ENCODE measurements at places on chromosomes 1 and 21.

- DNase-seq: no peak
Observed at GRCh38 chr1:244614879-244615278, 38.0 kb upstream of the DESI2 start.

DNA sequence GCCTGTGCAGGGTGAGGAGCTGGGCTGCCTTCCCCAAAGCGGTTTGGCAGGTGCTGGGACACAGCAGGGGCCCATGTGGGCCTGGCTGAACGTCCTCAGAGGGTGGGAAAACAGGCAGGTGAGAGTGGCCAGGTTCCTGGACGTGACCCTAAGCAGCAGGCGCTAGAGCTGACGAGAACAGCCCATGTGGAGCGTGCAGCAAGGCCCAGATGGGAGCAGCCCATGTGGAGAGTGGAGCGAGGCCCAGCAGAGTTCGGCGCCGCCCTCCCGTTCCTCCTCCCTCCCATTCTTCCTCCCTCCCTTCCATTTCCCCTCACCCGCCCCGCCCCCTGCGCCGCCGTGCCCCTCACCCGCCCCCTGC is 314.4 kb upstream of the VAMP3 start:
- DNase-seq: no peak

DNA sequence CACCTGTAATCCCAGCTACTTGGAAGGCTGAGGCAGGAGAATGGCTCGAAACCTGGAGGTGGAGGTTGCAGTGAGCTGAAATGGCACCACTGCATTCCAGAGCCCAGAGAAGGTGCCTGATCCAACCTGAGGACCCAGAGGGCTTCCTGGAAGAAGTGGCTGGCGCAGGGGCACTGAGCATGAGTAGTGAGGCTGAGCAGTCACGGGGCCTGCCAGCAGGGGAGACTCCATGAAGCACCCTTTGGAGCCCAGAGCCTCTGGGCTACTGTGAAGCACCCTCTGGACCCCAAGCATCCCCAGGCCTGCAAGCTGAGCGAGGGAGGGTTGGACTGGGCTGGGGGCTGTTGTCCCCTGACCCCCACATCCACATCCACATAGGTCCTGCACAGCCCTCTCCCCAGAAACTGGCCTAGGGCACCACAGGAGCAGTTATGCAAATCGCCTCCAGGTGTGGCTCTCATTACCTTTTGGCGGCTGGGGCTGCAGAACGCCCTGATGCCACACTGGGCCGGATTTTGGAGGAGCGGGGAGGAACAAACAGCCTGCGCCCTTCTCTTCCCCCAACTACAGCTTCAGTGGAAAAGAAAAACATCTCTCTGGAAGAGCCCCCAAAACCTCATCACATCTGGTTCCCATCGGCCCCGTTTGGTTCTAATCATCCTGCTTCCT is 78.2 kb upstream of the TARDBP start:
- DNase-seq: no peak

DNA sequence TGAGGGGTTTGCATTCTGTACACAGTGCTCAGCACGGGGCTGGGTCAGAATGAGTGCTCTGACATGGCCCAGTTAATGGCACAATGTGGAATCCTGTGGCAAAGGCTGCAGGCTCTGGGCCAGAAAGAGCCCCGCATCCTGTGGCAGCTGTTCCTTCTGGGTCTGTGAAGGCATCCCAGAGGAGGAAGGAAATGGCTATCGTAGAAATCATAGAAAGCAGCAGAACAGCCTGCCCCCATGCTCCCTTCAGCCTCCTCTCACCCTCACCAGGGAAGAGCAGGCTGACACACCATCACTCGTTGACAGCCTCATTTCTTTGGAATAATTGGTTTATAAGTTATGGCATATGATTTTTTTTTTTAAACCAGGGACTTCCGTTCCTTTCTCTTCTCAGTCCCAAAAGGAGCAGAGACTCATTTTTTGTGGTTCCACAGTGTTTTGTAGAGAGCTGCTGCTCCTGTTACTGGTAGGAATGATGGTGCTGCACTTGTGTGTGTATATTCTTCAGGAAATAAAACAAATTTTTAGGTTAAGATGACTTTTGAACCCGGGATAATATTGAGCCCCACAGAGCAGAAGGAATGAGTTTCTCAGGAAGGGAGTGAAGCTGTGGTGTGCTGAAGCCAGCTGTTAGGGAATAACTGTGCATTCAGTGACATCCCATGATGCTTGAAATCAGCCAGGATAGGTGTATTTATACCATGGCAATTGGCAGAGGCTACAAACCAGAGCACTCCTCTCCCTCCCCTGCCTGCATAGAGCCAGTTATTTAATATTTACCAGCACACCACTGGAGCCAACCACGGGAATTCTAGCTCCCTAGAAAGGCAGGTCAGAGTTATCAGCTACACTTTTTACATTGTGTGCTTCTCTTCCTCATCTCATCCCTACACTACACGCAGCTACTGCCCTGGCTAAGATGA is 32.0 kb downstream of the PLXNA2 start:
- no peak for DNase-seq

- DNase-seq: peak; percentile 57
Observed at GRCh38 chr21:38269576-38269936, 12.8 kb downstream of the KCNJ15 start.

DNA sequence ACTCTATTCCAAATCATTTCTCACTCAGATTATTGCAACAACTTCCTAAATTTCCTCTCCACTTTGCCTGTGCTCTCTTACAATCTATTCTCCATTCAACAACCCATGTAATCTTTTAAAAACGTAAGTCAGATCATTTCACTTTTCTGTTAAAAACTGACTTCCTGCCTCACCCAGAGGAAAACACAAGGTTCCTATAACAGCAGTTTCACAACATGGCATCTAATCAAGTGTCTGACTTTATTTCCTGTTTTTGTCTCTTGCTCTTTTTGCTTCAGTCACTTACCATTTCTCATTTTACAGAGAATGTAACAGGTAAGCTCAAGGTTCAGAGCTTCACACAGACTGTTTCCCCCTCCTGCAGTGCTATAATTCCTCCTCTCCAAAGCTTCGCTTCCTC is 560.7 kb downstream of the LRRIQ3 start:
- no peak for DNase-seq

- peak; percentile 34 for DNase-seq
Observed at GRCh38 chr1:8104278-8105236, 78.4 kb upstream of the ERRFI1 start.

- no peak for DNase-seq
Observed at GRCh38 chr1:54556110-54556509, 8.1 kb downstream of the ACOT11 start.

- no peak for DNase-seq
Observed at GRCh38 chr1:21257431-21258135, 32.7 kb downstream of the ECE1 start.

- no peak for DNase-seq
Observed at GRCh38 chr1:11248169-11248568, 14.2 kb downstream of the MTOR start.

DNA sequence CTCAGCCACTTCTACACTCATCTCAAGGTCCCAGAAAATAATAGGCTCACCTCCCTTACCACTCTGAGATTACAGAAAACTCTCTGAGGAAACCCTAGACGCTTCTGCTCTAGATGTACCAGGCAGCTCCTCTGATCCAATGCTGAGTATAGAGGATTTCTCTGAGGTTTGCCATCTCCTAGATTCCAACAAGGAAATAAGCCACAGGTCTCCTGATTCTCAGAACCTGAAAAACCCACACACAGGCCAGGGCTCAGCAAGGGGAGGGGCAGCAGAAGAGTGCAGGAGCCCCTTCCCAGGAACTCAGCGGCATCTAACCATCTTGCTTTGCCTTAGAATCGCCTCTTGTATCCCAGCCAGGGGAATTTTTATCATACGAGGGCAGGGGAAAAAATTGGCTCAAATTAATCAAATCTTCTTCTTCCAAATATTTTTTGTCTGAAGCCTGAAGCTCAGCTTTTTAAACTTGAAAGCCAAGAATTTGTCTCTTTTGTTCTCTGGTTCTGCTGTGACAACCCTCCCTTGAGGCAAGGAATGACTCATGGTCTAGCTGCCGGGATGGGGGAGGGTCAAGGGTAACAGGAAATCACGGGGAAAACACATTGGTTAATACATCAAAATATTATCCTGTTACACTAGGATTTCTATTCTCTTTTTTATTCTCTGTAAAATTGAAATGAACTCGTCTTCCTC is 30.8 kb downstream of the GORAB start:
- peak; percentile 14 for DNase-seq

DNA sequence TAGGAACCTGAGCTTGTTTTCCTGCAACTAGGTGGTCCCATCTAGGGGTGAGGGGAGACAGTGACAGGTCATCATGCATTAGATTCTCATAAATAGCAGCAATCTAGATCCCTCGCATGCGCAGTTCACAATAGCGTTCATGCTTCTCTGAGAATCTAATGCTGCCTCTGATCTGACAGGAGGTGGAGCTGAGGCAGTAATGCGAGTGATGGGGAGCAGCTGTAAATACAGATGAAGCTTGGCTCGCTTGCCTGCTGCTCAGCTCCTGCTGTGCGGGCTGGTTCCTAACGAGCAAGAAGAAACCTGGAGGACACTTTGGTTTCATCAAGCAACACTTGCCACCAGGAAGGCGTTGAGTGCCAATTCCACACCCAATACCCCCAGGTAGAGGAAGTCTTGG is 95.1 kb upstream of the OLIG2 start:
- DNase-seq: no peak

DNA sequence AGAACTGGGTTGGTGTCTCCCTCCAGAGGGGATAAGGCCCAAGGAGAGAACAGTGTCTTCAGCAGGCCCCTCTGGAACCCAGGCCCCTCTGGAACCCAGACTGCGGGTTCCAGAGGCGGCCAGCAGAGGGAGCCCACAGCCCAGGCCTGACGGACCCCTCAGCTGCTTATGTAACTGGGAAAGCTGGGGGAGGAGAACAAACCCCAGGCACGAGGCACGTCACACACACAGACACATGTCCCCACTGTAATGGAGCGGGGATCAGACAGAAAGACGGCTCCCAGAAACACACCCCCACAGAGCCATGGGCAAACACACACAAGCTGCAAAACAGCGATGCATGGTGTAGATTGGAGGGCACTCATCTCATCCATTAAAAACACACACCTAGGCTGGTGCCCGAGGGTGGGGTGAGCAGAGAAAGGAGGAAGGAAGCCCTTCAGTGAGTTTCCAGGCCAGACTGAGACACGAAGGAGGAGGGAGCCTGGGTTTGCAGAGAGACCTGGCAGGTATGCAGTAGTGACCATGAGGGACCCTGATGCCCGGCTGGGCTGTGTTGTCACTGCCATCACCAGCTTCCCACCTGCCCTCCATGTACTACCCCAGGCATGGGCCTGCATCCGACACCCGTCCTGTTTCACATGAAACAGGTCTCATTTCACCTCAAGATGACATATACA is 2.8 kb upstream of the IGSF8 start:
- DNase-seq: peak; percentile 84

- DNase-seq: no peak
Observed at GRCh38 chr1:56070601-56071000, 508.8 kb downstream of the PLPP3 start.
